NCI-H2107 (cell line): ENCODE measurements at places on chromosomes 2 and 18.

- DNase-seq: no peak
Observed at GRCh38 chr2:64753399-64753798, 99.7 kb upstream of the SERTAD2 start.

GRCh38 chr2:44628297-44628696 is 266.6 kb downstream of the CAMKMT start:
- no peak for DNase-seq

DNA sequence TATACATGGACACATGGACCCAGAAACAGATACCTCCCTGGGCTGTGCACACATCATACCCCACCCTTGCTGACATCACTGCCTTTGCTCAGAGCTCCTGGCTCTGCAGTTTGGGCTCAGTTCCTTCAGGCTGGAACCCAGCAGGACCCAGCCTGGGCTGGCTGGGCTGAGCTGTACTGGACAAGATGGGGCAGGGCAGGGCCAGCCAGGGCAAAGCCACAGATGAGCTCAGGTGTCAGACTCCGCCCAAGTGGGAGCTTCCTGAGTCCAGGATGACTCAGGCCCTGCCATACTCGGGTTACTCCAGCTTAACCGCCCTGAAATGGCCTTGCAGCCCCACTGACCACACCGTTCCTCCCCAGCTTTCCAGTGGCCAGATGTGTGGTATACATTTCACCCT is 284.9 kb downstream of the OSR1 start:
- DNase-seq: no peak

- DNase-seq: no peak
Observed at GRCh38 chr2:120601566-120601965, 134.1 kb upstream of the GLI2 start.

DNA sequence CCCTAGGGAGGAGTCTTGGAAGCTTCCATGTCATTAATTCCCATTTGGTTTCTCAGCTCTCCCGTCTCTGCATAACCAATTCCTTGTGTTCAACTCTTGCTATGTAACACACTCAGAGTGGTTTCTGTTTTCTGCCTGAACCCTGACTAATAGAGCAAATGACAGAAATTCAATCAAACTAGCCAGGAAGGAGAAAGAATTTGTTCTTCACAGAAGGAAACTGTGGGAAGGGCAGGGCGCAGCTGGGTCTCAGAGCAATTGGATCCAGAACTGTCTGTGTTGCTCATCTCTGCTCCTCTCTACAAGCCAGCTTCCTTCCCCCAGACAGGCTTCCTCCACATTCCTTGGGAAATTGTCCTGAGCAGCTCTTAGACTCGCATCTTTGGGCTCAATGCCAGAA is 269.8 kb downstream of the TNS1 start:
- no peak for DNase-seq

DNA sequence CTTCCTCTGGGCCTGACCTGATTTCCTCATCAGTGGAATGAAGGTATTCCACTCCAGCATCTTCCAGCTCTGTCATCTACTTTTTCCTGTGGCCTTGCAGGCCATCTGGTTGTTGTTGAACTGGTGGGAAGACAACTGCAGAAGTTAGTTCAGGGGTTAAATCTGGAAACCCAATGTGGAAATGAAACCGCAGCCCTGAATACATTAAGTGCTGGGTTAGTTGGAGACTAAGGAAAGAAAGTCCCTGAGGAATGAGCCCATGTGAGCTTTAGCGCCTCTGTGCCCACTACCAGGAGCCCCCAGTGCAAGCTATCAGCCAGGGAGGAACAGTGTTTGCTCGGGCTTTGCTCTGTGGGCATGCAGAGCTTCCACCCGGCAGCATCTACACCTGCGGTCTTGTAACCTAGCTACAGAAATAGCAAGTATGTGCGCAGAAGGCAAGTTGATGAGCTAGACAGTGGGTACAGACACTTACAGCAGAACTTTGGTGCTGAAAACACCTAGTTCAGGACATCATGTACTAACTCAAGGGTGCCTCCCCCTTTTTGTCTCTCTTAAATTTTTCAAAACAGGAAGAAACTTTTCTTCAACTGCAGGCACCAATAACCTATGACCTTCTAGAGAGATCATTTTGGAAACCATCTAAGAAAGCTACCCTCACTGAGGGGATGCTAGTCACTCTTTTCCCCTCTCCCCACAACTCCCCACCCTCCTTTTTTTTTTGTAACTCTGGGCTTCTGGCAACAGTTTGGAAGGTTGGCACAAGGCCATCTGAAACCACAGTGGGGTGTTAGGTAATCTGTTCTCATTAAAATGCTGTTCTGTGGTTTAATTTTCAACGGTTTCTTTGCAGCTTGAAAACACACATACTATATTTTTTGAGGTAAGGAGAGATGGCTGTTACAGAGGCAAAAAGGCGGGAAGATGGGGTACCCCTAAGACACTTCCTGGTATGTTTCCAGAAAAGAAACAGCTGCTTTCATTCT is 18.3 kb upstream of the CXCR4 start:
- peak; percentile 75 for DNase-seq

GRCh38 chr2:21715887-21716286 is 592.1 kb downstream of the TDRD15 start:
- DNase-seq: no peak

GRCh38 chr2:117815946-117816345 is 1.5 kb downstream of the DDX18 start:
- no peak for DNase-seq

DNA sequence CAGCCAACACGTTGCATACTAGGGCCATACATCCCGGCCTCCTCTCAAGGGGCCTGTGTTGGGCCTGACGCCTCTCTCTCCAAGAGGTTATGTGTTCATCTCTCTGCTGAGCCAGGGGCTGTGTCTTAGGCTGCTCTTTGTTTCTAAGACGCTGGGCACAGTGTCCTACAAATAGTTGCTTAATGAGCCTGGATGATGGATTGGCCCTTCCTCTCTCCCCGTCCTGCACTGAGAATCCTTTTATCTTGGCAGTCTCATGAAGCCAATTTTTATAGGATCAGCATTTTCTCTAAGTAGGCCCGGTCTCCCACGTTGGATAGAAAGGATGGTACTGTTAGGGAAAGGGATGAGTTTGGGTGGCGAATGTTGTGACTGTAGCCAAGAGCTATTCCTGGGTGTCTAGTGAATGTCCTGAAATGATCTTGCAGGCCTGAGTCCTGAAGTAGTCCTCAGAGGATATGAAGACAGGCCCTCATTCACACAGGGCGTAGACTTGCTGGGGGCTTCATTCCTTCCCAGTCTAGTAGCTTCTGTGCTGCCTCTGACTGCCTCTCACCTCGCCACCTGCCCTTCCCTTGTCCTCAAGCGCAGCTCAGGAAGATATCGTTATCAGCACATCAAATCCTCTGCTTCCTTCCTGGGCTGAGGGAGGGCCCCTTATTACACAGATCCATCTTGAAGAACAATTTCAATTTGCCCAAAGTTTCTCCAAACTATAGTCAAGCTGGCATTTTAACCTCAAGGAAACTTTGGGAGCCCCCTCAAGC is 8.8 kb downstream of the LBH start:
- DNase-seq: no peak

DNA sequence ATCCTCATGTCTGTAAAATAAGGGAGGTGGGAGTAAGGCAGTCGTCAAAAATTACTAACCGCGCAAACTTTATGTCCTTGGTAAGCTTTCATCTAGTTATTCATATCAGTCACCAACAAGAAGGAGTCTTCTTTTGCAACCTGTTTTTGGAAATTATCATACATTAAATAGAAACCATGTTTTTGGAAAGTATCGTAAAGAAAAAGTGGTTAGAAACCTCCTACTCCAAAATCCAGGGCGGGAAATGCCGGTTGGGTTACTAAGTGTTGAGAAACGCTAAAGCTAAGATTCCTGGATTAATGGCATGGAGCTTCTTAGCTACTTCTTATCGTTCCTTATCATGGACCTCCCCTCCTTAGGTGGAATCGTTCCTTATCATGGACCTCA is 778 bp downstream of the BBS5 start:
- DNase-seq: no peak

DNA sequence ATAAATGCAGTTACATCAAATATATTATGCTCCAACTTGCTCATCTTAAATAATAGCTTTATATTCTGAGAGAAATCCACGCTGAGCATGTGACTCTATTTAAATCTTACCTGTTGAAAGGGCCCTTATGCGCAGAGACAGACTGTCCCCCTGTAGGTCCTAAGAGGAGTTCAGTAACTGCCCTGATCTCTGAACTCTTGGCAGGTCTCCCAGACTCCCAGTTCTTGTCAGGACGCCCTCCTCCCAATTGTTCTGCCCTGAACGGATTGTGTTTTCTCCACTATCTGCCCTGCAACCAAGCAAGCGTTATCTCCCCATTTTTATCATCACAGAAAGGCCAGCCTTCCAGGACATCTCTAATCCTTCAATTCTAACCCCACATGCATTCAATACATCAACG is 954.6 kb downstream of the TSN start:
- no peak for DNase-seq

DNA sequence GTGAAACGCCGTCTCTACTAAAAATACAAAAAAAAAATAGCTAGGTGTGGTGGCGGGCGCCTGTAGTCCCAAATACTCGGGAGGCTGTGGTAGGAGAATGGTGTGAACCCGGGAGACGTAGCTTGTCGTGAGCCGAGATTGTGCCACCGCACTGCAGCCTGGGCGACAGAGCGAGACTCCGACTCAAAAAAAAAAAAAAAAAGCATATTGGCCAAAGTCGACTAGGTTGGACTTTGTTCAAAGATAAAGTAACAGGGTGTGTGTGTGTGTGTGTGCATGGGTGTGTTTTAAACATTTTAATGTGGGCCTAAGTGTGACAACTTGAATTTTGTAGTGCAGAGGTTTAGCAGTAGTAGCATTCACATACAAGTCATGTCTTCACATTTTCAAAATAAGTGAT is 11.7 kb downstream of the GEMIN6 start:
- DNase-seq: no peak

DNA sequence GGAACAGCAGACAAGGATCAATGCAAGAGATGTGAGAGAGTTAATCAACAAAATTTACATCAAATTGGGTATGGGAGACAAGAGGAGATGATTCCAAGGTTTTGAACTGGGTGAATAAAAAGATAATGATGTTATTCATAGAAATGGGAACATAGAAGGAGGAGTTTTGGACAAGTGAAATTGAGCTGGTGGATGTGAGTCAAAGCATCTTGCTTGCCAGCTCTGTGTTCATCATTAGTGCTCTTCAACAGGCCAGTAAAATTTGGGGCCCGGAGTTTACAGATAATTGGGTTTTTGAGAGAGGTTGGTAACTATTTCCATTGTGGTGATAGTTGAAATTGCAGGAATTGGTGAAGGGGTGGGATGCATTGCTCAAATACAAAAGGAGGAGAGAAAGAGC is 69.9 kb upstream of the CAVIN2 start:
- no peak for DNase-seq

DNA sequence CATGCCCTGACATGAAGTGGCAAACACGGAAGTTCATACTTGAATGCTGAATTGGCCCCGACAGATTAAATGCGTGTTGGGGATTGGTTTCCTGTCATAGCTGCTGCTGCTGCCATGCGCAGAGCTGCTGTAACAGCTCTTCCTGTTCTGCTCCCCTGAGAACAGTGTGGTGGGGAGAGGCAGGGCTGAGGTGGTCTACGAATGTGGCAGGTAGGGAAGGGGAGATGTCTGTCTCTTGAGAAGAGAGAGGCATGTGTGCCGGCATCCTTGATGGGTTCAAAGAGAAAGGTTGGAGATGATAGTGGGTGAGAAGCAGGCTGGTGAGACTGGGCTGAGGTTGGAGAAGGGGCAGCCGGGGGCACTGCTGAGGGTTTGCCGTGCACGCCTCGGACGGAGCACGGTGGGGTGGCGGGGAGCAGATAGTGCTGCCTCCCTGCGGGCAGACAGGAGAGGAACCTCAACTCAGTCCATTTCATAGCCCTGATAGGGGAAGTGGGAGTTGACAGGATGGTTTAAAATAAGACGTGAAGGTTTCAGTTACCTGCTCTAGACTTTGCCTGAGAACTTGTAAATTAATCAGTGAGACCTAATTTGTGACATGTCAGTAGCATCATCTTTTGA is 46.1 kb downstream of the TMEM185B start:
- DNase-seq: no peak

- no peak for DNase-seq
Observed at GRCh38 chr2:145635706-145636427, 1115.9 kb upstream of the ZEB2 start.

DNA sequence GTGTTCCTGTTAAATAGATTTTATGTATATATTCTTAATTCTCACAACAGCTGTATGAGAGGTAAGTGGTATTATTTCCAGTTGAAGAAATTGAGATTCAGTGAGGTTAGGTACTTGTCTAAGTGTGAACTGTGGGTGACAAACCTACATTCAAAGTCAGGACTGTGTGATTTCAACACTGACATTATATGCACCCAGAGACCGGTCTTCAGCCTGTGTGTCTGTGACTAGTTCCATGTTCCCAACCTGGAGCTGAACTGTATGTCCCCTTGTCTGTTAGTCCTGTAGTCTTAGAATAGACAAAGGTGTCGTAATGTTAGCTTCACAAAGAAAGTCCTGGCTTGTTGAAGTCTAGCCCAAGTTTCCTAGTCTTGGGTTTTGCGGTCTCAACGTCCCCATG is 17.4 kb downstream of the PLEKHB2 start:
- DNase-seq: no peak

GRCh38 chr18:76462326-76462694 is 32.7 kb downstream of the ZNF516 start:
- DNase-seq: no peak

DNA sequence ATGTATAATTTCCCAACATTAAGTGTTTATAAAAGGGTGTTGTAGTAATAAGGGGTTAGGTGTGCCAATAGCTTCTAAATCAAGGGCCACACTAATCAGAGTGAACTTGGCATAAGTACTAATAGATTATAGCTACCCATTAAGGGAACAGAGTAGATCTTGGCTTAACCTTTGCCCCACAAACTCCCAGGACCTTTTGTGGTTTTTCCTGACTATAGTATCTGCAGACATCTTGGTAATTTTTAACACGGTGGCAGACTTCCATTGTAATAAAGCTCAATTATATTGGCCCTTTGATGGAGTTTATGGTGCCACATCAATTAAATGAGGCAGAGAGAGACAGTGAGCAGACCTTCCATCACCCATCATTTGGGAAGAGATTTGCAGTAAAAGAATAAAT is 358.5 kb upstream of the HNRNPA3 start:
- DNase-seq: no peak
